CMK (cell line): ENCODE measurements at places on chromosomes 3 and 15.

DNA sequence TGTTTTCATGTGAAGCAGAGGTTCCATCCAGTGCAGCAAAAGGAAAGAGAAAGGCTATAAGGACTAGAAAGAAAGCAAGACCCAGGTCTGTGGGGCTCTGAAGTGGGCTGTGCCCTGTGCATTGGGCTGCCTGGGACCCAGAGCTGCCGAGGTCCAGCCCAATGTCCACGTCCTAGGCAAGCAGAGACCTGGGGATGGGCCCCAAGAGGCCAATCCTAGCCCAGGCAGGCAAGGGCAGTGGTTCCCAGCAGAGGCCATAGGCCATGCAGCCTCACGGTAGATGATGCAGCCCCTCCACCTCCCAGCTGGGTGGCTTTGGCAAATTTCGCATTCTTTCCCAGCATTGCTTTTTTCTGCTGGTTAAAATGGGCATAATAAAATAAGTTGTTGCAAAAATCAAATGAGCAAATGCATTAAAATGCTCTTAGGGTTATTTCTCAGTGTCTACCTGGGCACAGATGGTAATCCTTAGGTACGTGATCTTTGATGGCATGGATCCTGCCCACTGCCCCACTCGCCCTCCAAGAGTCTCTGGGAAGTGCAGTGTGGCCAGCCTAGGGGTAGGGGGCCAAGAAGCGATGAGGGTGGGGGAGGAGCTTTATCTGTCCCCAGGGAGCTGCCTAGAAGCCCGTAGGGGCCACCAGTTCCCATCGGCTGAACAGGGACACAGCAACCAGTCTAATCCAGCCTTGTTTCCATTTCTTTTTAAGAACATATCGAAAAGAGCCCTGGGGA is 22.3 kb upstream of the GP9 start:
- DNase-seq: no peak

DNA sequence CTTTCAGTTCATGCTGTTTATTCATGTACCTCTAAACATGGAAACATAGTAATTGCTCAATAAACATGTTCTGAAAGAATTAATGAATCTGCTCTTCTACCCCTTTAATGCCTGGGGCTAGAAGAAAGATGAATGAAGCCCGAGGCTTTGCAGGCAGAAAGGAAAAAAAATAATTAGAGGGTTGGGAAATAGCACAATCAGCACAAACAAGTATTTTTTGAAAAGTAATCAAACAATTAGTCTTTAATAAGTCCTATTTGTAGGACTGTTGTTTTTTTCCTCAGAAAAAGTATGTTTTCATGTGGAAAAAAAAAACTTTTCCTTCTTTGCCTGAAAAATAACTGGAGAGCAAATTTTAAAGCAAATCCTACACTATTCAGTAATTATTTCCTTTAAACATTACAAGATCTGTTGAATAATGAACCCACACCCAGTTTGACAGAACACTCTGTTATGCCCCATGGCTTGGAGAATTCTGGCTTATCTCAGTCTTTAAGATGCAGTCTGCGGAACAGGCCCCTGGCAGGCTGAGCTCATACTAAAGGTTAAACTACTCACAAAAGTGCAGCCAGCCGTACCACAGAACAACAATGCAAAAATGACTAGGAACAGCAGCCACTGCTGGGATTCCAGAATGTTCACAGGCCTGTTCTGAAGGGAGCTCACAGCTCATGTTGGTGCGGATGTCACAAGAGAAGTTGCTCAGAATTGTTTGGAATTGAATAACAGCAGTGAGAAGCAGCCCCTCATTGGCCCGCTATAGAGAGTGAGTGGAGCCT is 79.2 kb downstream of the ABI3BP start:
- no peak for DNase-seq

GRCh38 chr3:102329066-102329465 is 105.7 kb upstream of the ZPLD1 start:
- no peak for DNase-seq

DNA sequence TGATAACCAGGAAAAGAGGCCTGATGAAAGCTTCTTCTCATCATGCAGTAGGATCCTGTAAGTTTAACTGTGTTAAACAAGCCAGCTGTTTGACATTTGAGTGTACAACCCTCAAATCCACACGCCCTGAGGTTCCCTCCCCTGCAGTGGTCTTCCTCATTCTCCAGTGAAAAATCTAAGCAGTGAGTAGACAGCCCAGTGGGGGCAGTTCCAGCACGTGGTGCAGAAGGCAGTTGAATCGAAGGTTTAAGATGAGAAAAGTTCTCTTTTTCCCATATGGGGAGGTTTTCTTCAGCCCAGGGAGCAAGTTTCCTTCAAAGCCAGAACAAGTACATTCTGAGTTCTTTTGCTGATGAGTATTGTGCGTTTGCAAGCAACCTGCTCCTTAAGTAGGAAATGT is 174.5 kb downstream of the NR2F2 start:
- no peak for DNase-seq

GRCh38 chr3:31636694-31637442 is 104.1 kb downstream of the STT3B start:
- DNase-seq: no peak

DNA sequence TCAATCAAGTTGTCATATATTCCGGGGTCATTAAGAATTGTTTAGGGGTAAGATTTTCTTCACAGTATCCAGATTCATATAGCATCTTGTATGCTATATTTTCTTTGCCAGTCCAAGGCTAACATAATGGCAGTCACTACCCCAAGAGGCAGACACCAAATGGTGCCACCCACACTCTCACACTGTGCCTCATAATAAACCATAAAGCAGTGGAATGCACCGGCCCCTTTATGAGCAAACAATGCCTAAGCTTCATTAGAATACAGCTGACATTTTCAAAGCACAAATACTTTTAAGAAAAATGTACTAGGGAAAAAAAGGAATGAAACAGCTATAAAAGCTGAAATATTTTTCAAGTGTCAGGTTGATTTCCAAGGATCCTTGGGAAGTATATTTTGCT is 121.6 kb downstream of the TFDP2 start:
- DNase-seq: no peak

DNA sequence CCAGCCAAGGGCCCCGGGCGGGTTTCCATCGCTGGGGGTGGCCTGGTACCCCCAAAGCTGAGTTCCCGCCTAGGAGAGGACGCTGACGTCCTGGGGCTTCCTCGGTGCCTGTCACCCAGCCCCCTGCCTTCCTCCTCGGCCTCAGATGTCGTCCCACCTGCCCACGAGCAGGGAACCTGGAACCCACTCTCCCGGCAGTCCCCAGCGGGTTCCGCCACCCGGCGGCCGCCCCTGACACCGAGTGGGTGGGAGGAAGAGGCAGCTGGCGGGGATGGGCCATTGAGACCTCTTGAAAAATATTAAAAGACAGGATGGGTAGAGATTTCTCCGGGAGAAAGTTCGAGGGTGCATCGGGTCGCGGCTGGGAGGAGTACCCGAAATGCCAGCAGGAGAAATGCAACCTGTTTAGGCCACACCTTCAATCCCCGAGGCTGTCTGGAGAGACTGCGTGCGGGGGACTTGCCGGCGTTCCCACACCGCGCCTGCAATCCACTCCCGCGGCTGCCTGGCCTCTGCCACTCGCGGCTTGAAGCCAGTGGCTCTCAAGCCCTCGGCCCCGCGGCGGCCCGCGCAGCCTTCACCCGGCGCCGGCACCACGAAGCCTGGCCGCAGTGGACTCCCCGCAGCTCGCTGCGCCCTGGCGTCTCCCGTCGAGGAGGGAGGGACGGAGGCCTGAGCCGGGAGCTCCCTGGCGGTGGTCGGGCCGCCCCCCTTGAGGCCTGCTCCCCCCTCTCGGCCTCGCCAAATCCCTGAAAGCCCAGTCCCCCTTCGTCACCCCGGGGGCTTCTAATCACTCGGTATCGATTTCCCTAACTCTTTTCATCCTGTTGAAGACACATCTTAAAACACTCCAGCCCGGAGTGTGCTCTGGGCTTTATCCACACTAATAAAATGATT is 8.6 kb upstream of the NR2F2 start:
- DNase-seq: no peak

DNA sequence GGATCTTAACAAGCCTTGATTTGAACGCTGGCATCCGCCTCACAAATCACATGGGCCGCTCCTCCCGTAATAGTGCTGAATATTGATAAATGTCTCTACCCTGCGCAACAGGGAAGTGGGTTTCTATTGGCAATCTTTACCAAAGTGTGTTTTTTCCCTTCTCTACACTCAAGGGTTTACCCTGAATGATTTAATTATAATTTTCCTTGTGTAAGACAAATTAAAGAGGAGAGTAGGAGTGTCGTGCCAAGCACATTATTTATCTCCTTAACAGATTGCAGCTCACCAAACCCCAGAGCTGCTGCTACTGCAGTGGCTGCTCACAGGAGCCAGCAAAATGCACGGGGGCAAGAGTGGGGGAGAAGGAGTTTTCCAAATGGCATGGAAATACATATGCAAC is 545.8 kb downstream of the FOXP1 start:
- DNase-seq: no peak

DNA sequence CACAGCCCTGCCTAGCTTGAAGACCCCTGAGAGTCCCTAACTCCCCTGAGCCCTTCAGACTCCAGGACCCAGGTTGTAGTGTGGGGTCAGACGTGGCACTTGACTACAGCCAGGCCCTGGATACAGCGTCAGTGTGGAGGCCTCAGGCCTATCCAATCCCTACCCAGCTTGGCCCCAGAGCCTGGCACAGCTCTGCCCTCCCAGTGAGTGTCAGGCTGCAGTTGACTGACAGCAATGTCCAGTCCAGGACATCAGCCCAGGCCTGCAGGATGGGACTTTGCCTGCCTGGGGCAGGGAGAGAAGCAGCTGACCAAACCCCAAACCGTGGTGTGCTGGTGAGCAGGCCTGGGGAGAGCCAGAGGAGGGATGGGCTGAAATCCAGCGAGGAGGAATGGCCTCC is 27.3 kb downstream of the KLF13 start:
- DNase-seq: no peak

GRCh38 chr3:130582457-130583153 is 65.6 kb downstream of the COL6A6 start:
- DNase-seq: no peak

- no peak for DNase-seq
Measured at GRCh38 chr3:8777201-8777977, 8.0 kb upstream of the OXTR start.

DNA sequence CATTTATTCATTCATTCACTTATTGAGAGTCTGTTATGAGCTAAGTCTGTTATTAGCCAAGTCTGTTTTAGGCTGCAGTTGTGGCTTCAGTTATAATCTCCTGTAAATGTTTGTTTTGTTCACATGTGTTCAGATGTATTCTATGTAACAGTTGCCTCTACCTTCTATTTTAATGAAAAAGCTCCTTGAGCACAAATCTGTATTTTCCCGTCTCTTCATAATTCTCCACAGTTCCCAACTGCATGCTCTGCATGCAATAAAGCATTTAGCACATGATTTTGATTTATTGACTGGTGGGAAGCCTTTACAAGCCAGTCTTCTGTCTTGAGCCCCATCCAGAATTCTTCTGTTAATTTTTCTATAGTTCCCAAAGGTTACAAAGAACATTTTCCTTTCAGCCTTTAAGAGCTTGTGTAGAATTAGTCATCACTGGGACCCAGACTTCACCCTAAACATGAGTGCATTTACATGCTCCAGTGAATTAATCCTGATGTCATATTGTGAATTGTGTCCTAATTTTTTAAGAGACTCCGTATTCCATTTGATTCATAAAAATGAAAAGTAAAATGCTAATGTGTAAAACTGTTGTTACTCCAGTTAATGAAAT is 122.3 kb upstream of the NR2E3 start:
- no peak for DNase-seq

GRCh38 chr3:123445702-123446101 is 3.2 kb downstream of the ADCY5 start:
- DNase-seq: no peak

DNA sequence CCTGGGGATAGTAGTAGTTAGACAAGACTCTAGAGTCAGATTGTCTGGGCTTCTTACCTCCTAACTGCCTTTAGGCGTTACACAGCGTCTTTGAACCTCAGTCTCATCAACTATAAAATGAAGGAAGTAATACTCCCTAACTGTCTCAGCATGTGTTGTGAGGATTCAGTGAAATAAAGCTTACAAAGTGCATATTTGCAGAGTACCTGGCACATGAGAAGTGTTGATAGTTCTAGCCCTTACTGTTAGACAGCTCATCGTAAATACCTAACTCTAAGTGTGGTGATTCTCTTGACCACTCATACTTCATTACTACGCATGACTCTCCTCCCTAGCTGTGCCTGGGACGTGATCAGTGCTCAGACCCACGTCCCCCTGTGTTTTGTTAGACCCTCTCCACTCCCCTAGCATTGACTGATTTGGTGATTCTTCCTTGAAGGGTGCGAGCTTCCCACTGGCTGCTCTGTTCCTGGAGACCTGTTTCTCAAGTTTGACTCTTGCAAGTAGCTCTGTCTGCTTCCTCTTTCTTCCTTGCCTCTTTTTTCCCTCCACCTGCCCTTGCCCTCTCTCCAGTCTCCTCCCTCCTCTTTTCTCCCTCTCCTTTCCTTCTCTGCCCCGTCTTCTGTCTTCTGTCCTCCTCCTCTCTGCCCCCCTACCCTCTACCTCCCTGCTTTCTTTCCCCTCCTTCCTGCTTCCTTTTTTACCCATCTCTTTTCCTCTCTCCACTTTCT is 124.2 kb downstream of the SLC25A26 start:
- DNase-seq: no peak

DNA sequence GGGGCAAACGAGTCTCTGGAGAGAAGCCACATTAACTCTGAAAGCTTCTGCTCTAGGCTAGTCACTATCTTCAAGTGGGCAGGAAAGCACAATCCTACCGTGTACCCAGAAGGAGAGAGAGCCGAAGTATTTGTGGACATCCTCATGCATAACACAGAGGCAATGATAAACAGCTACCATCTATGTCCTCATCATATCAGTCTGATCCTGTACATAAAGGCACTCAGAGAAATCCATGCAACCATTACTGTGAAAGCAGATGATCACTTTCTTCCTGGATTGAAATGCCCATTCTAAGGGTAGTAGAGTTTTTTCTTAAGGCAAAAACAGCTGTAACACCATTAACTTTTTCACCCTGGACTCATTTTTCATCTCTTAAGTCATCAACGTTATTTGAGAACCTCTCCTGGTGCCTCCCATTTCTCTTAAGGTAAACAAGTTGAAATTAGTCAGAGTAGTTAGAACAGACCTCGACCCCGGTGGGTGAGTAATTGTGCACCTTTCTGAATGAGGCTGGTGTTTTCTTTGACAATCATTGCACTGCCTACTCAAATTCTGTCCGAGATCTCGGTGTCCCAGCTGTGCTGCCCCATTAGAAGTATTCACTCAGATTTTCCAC is 327.4 kb downstream of the SHQ1 start:
- DNase-seq: no peak

DNA sequence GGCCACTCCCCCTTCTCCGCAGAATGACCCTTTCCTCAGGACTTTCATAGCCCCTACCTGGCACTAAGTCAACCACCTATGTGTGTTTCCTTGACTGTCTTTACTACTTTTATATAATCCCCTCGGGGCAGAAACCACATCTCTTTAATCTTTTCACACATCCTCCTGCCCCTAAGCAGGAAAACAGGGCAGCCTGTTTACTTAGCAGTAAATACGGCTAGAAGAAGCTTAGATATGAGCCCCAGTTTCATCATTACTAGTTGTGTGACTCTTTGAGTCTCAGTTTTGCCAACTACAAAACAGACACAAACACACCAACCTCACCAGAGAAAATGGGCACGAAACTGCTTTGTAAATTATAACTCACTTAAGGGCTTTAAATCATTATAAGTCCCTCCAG is 98.3 kb downstream of the CYP19A1 start:
- no peak for DNase-seq
